ENCODE measurements at places on chromosomes 16 and 17. TPM values are rescaled to one million over a fixed set of nuclear protein-coding genes. Genes with fewer than 3 reads are reported as not detected.

DNA sequence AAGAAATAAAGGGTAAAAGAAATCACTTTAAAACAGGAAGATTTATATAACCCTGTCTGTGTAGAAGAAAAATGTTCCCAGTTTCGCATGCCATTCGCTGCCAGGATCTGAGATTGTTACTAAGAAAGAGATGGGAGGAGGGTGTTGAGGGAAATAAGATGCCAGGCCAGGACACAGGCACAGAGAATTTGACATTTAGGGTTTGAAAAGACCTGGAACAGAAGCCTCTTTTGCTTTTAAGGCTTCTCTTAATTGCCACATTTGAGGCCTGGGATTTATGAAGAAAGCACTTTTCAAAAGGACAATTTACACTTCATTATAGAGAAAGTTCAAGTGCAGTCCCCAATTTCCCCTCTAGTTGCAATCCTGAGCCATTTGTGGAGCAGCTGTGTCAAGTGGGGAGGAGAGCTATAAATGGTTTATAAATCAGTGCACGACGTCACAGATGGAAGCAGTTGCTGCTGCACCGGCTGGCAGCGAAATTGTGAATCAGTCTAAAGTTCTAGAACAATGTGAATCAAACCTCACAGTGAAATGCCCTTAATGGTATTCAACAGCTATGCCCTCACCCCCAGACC lies 26.5 kb upstream of the C16orf87 start:
- peaks cover 8% of the 10 kb centered on the region for H3K4me1 ChIP-seq
- no peak for DNase-seq
- H3K36me3 ChIP-seq: peaks cover 3% of the 10 kb centered on the region
- H3K27ac ChIP-seq: no peak overlapping the region
- H3K27me3 ChIP-seq: no peaks in the 10 kb centered on the region
- no peak overlapping the region for H3K4me3 ChIP-seq

GRCh38 chr16:68242085-68242484 lies 3.1 kb upstream of the PLA2G15 start:
- no peak overlapping the region for H3K4me3 ChIP-seq
- no peak for DNase-seq

DNA sequence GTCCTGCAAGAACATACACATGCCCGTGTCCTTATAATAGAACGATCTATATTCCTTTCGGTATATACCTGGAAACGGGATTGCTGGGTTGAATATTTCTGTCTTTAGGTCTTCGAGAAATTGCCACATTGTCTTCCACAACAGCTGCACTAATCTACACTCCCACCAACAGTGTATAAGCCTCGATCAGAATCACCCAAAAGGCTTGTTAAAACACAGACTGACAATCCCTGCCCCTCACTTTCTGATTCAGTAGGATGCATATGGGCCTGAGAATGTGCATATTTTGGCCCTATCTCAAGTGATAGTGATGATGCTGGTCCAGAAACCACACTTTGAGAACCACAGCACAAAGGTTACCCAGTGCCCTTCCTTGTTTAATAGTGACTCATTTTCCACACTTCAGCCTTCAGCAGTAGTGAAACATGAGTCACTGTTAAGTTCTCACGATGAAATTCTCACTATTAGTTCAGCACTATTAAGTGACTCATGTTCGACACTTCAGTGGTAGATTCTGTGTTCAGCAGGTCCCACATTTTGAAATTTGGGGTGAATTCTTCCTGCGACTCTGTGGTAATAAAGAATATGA lies 215.6 kb downstream of the GRIN2A start:
- no peaks in the 10 kb centered on the region for H3K36me3 ChIP-seq
- H3K4me3 ChIP-seq: no peak overlapping the region
- no peak overlapping the region for H3K27ac ChIP-seq

DNA sequence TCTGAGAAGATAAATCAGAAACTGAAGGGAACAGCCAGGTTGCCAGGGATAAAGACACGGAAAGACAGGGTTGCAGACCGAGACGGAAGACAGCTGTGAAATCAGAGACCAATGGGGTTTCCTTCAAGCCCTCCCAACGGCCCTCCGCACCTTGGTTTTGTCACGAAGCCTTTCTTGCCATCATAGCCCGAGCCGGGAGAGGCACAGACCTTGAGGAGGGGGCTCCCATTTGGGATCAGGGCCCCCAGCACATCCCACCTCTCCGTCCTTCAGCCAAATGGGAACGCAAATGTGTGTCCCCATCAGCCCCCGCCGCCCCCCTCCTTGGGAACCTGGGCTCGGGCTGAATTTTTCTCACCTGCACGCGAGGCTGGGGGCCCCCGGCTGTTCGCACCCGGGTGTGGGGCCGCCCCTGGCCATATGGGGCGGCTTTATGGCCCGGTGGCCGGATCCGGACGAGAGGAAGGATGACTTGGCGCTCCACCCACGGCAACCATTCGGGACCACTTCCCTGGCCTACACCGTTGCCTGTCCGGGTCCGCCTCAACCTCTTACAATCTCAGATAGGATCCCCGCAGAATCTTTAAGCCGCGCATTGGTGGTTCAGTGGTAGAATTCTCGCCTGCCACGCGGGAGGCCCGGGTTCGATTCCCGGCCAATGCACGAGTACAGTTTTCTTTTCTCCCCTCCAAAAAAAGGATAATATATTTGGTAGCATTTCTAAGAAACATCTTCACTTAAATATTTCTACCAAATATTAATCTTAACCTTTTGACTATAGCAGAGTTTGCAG lies 1.4 kb upstream of the HES7 start:
- H3K36me3 ChIP-seq: peaks cover 2% of the 10 kb centered on the region
- DNase-seq: peak; percentile 86
- peak overlapping the region; percentile 91 for H3K4me3 ChIP-seq
- peaks cover 45% of the 10 kb centered on the region for H3K27me3 ChIP-seq

GRCh38 chr17:4080686-4081085 lies 62.1 kb downstream of the ZZEF1 start:
- H3K36me3 ChIP-seq: peaks cover 16% of the 10 kb centered on the region
- H3K27me3 ChIP-seq: no peaks in the 10 kb centered on the region
- H3K4me1 ChIP-seq: peaks cover 1% of the 10 kb centered on the region
- H3K27ac ChIP-seq: no peak overlapping the region

- no peak for DNase-seq
- H3K27ac ChIP-seq: no peak overlapping the region
- no peak overlapping the region for H3K4me3 ChIP-seq
- H3K27me3 ChIP-seq: no peaks in the 10 kb centered on the region
- H3K4me1 ChIP-seq: no peaks in the 10 kb centered on the region
- no peaks in the 10 kb centered on the region for H3K36me3 ChIP-seq
Observed at GRCh38 chr17:18974407-18975149, 22.6 kb downstream of the SLC5A10 start.

DNA sequence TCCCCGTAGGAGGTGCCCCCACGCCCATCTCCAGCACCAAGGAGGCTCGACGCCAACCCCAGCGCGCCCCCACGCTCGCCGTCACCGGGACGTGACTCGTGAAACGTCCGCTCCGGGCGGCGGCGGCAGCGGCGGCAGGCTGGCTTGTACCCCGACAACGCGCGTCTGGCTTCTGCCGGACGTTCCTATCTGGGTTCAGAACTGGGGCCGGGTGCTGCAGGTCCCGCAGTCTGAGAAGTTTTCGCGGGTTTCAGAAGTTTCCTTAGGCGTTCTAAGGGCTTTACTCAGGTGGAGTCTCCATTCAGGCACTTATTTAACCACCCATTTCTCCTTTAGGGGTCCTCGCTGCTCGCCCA lies 672 bp upstream of the ALKBH5 start:
- H3K36me3 ChIP-seq: peaks cover 22% of the 10 kb centered on the region
- H3K4me1 ChIP-seq: peaks cover 33% of the 10 kb centered on the region
- peak; percentile 89 for DNase-seq
- peak overlapping the region; percentile 91 for H3K4me3 ChIP-seq
- no peaks in the 10 kb centered on the region for H3K27me3 ChIP-seq

DNA sequence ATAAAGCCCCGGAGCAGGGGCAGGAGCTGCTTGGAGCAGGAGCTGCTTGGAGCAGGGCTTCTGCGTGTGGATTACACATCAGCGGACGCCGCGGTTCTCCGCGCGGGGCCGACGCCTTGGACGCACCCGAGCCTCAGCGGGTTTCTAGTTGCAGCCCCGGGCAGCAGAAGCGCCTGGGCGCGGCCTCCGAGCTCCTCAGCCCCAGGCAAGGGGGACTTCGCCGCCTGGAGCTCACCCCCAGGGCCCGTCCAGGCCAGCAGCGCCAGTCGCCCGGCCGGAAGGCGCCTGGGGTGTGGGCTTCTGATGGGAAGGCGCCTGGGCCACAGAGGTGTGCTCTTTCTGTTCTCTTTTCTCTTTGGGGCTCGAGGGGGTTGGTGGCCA lies 6.3 kb downstream of the FOXF1 start:
- no peak for DNase-seq
- no peak overlapping the region for H3K4me3 ChIP-seq
- no peaks in the 10 kb centered on the region for H3K36me3 ChIP-seq
- peaks cover 71% of the 10 kb centered on the region for H3K27me3 ChIP-seq
- H3K4me1 ChIP-seq: peaks cover 6% of the 10 kb centered on the region
- peak overlapping the region; percentile 60 for H3K27ac ChIP-seq

DNA sequence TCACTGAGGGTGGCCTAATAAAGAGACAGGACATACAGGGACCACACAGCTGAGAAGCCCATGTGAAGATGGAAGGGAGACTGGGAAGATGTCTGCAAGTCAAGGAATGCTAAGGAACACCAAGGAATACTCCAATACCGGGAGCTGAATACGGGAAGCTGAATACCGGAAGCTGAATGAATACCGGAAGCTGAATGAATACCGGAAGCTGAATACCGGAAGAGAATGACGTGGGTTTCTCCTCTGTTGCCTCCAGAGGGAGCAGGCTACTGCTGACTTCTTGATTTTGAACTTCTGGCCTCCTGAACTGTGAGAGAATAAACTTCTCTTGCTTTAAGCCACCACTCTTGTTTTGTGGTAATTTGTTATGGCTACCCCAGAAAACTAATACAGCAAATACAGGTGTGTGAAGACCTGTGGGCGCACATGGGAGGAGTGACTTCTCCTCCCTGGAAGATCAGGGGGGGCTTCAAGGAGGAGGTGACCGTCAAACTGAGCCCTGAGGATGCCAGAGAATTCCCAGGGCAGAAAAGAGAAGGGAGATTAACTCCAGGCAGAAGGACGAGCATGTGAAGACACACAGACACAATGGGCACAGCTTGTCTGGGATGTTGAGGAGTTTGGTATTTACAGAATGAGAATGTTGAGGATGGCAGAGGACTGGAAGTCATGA lies 259.9 kb downstream of the IRF8 start:
- DNase-seq: no peak
- no peak overlapping the region for H3K27ac ChIP-seq
- peaks cover 4% of the 10 kb centered on the region for H3K36me3 ChIP-seq
- H3K4me3 ChIP-seq: no peak overlapping the region
- peaks cover 2% of the 10 kb centered on the region for H3K4me1 ChIP-seq

The SLC5A2 gene
- total RNA-seq: 0.53 TPM

DNA sequence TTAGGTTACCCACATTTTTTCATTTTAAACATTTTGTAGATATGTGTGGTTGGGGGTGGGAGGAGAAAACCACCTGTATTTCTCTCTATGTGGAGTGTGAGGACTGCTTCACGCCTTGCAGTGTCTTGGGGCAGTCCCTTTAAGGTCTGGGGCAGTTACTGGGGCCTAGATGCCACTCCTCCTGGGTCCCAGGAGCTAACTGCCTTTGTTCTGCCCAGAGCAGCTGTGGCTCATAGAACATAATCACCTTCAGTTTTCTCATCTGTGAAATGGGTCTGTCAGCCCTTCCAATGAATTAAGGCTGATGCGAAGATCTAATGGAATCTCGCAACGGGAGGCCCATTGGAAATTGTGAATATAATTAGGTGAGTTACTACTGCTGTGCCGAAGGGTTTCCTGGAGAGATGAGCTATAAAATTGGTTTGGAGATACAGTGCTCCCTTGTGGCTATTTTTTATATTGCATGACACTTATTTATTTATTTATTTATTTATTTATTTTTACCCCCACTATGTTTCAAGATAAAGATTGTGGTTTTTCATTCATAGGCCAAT lies 22.9 kb downstream of the DHRS7C start:
- no peaks in the 10 kb centered on the region for H3K4me1 ChIP-seq
- DNase-seq: no peak
- no peak overlapping the region for H3K4me3 ChIP-seq

- H3K27ac ChIP-seq: no peak overlapping the region
- peaks cover 23% of the 10 kb centered on the region for H3K36me3 ChIP-seq
- no peaks in the 10 kb centered on the region for H3K4me1 ChIP-seq
- no peak overlapping the region for H3K4me3 ChIP-seq
Observed at GRCh38 chr16:20925751-20926150, 25.2 kb downstream of the LYRM1 start.

The MYH1 gene
- not detected for total RNA-seq

DNA sequence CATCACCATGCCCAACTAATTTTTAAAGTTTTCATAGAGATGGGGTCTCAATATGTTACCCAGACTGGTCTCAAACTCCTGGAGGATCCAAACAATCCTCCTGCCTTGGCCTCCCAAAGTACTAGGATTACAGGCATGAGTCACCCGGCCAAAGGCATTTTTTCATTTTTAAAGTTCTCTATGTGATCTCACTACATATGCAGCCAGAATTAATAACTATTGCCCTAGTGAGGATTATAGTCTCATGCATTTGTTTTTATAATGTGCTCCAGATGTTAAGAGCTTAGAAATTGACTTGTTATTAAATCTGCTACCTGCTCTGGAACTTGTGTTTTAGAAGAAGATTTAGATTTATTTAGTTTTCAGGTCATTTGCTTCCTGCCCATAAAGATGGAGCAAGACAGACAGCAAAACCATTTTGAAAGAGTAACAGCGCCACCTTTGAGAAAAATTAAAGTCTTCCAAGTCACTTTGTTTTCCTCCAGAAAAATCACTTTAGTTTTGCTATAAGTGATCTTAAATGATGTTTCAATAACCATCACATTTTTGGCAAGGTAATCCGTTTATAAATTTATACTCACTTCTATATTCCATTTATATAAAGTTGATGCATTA lies 79.5 kb downstream of the CA4 start:
- H3K4me3 ChIP-seq: no peak overlapping the region
- no peaks in the 10 kb centered on the region for H3K4me1 ChIP-seq
- H3K36me3 ChIP-seq: no peaks in the 10 kb centered on the region
- H3K27ac ChIP-seq: no peak overlapping the region
- no peak for DNase-seq

DNA sequence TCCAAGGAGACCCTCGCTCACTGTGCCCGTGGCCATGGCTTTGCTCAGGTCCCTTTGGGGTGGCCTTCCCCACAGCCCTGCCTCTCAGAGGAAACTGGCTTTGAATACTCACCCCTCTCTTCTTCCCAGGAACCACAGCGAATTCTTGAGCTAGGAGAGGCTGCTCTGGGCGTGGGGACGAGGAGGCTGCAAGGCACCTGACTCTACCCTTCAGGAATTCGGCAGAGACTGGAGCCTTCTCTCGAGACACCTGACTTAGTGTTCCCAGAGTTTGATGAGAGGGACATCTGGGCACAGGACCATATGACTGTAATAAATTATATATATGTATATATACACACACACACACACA lies 6.2 kb downstream of the LLGL2 start:
- no peak overlapping the region for H3K4me3 ChIP-seq
- H3K27me3 ChIP-seq: peaks cover 6% of the 10 kb centered on the region
- no peak overlapping the region for H3K27ac ChIP-seq
- DNase-seq: no peak
- peaks cover 3% of the 10 kb centered on the region for H3K36me3 ChIP-seq

The RAMP2 gene
- total RNA-seq: not detected

- no peak overlapping the region for H3K4me3 ChIP-seq
- H3K36me3 ChIP-seq: no peaks in the 10 kb centered on the region
- DNase-seq: no peak
Observed at GRCh38 chr16:82201351-82201750, 31.3 kb upstream of the MPHOSPH6 start.

The DRG2 gene
- 43.6 TPM for total RNA-seq

The PGAP3 gene
- 18.3 TPM for total RNA-seq

GRCh38 chr17:31508288-31509094 lies 117.0 kb downstream of the RAB11FIP4 start:
- peaks cover 8% of the 10 kb centered on the region for H3K36me3 ChIP-seq
- no peaks in the 10 kb centered on the region for H3K27me3 ChIP-seq
- peaks cover 45% of the 10 kb centered on the region for H3K4me1 ChIP-seq
